ENCODE measurements at places on chromosomes 2 and 18.

DNA sequence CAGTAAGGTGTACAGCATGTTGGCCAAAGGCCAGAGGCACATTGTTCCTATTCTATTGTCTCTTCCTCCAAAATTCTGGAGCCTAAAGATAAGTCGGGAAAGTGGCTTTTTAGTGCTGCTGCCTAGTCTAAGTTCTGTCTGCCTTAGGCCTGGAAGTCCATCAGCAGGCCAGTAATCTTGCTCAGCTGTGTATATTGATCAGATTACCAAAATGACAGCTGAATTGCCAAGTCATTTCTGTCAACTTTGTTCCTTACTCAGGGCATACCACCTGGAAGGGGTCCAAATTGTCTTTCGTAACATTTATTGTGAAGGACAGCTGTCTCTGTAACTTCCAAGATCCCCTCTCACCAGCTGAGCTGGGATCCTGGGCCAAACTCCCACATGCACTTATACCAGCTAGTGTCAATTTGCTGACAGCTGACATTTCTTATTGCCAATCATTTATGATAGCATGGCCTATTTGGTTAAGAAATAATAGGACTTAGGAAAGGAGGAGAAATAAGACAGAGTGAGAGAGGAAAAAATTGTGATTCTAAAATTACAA lies 116.8 kb upstream of the FSHR start:
- no peak for DNase-seq

DNA sequence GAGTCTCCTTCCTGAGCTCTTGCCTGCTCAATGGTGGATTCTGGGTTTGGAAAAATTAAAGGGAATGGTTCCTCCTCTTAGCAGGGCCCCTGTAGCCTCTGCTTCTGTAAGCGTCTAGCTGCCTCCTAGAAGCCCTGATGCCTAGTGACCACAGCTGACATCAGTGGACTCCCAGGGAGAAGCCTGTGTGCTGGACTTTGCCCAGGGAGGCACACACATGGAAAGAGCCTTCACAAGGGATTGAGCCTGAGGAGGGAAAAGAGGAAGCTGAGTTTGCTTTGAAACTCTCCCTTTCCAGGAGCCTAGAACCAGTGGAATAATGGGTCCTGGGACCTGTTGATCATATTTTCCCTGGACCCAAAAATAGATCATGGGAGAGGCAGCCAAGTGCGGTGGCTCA lies 1.4 kb upstream of the CFAP65 start:
- DNase-seq: no peak

- no peak for DNase-seq
Observed at GRCh38 chr2:241494311-241494908, 14.0 kb downstream of the STK25 start.

- DNase-seq: no peak
Observed at GRCh38 chr2:197208024-197208423, 102.6 kb downstream of the ANKRD44 start.

- no peak for DNase-seq
Observed at GRCh38 chr2:168593713-168594112, 137.6 kb downstream of the CERS6 start.

GRCh38 chr18:31983976-31984375 lies 34.6 kb upstream of the RNF125 start:
- no peak for DNase-seq

DNA sequence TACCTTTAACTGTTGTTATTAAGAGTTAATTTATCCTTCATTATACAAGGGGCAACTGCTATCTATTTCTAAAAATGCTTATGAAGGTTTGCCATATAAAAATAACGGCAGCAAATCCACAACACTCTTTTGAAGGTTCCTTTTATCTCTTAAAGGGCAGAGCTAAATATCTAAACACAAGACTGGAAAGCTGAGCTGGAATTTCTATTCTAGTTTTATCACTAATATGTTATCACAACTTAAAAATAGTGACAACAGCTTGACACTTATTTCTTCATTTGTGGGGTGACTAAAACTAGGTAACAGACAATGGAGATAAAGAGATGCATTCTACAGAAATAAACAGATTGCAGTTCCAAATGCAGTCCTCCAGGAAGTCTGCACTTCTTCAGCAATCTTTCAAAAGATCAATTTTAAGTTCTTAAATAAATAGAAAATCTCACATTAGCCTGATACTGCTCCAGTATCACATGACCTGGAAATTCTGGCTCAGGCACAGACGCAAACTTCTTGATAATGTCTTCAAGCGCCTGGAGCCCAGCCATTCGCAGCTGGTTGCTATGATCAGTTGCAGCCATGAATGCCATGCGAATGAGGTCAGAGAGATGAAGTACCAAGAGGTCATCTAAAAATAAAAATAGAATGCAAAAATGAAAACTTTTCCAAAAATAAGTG lies 54.0 kb upstream of the STRN start:
- DNase-seq: no peak

- DNase-seq: no peak
Observed at GRCh38 chr2:206442474-206442832, 879 bp upstream of the ADAM23 start.

DNA sequence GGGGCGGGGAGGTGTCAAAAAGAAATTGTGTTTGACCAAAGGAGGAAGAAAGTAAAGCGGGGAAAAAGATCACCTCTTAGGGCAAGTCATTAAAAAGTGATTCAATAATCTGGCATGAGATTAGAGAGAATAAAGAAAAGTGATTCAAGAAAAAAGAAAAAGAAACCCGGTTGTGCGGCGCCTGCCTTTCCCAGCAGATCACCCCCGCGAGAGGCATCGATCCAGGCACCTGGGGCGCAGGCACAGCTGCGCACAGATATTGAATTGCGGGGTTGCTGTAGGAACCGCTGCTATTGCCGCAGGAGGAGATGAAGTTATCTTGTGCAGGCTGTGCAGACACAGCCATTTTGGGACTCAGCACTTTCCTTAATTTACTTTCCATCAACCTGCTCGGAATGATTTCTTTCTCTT lies 71.2 kb downstream of the PLB1 start:
- DNase-seq: no peak

- DNase-seq: no peak
Observed at GRCh38 chr2:41378420-41378819, 669.4 kb upstream of the PKDCC start.

- DNase-seq: no peak
Observed at GRCh38 chr2:85619617-85620016, 3.6 kb downstream of the USP39 start.

DNA sequence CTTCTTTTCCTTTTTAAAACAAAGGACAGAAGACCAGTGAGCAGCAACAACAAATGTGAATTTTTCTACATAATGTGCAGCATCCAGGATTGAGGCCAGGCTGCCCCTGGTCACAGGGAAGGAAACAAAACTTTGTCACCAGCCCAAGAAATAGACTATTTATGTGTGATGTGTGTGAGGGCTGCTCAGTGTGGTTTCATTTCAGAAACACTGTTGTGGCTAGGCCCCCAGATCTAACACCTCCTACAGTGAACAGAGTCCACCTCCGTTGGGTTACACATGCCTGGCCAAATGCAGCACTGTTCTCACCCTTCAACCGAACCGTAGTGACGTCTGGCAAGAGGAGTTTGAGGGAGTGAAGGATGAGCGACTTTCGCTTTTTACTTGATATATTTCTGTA lies 146.3 kb upstream of the RIOK3 start:
- DNase-seq: no peak

DNA sequence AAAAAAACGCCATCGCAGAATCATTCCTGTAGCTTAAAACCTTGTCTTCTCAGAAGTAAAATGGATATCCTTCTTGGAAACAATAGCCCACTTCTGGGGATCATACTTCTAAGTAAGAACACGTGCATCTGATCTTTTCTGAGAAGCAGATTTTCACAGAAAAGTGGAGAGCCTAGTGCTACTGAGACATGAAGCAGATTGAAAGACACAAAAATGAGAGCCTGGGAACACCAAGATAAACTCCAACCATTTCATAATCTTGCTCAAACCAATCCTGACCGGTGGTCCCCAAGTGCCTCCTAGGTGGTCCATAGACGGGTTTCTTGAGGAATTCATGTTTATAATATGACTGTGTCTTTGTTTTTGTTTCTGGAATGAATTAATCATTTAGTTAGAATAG lies 191.2 kb downstream of the IRS1 start:
- DNase-seq: no peak

DNA sequence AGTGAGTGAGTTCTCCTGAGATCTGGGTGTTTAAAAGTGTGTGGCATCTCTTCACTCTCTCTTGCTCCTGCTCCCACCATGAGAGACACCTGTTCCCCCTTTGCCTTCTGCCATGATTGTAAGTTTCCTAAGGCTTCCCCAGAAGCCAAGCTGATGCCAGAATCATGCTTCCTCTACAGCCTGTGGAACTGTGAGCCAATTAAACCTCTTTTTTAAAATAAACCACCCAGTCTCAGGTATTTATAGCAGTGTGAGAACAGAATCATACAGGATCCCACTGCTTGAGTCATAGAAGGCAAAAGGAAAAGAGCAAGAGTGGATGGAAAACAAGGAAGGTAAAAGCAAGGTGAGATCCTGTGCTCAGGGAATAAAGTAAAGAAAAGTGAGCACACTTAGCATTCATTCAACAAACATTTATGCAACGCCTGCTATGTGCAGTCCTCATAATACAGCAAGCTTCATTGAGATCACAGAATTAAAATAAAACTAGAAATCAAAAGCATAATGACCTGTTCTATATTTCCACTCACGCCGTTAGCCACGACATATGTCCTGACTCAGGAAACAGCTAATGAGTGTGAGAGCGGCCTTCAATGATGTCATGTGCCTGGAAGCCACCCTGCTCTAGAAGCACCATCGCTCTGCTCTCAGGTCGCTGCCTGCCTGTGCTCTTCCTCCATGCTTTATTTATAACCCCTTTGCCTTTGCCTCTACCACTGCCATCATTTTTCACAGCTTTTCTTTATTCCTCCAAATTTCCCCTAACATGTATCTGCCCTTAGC lies 11.3 kb upstream of the COPS8 start:
- DNase-seq: no peak

- DNase-seq: no peak
Observed at GRCh38 chr2:187165936-187166610, 282.0 kb downstream of the CALCRL start.

- no peak for DNase-seq
Observed at GRCh38 chr2:241598487-241598886, 38.5 kb downstream of the THAP4 start.

DNA sequence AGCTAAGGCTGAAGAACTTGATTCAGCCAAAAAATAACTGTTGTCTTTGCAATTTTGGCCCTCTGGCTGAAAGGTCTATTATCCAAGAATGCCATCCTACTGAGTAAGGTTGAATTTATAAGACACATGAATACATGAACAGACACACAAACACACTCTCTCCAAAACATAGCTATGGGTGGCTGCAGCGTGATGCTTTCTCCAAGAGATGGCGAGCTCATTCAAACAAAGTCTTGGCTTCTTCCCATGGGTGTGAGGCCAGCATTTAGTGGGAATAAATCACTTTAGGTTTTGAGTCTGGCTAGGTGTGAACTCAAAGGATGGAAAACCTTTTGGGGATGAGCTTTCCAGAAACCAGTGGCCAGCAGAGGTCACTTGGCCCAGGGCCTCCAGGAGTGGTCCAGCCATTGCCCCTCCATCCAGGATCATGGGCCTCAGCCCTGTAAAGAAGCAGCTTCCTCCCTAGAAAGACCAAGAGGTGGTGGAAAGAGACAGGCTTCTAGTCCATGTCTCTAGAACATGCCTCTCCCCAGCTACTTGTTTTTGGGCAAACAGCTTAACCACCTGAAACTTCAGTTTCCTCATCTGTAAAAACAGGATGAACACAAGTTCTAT lies 11.0 kb upstream of the OSR1 start:
- no peak for DNase-seq

DNA sequence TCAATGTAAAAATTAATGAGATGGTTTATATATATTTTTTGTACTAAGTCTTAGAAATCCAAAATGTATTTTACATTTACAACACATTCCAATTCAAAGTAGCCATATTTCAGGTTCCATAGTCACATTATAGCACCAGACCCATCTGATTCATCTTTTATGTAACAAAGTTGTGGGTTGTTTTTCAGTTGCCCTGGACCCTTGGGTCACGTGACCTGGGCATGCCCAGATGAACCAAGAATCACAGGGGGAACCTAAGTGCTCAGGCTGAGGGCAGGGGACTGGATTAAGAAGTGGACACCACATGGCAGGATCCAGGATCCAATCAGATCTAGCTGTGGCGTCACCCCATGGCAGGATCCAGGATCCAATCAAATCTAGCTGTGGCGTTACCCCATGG lies 44.9 kb upstream of the NDUFV2 start:
- DNase-seq: no peak

DNA sequence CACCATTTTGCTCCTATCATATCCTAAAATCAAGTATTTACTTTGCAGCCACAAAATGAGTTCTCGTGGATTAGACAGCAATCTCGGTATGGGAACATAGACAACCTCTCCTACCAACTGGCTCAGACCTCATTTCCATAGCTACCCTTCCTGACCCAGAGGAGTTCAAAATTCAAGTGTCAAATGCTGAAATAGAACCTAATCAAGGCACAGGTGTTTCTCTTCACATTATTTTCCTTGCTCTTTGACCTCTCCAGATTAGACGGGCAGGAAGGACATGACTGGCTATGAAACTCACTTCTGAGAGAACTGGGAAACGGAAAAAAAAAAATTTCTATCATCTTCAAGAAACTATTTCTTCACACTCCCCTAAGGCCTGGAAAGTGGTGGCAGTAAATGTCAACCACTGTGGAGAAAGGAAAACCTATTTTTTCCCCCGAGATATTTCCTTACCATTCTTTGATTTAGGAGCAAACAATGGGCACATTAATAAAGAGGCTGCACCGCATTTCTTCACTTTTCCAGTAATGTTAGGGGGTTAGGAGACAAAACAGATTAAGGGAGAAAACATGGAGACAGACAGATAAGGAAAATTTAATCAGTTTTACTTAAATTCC lies 63.6 kb upstream of the DTNB start:
- no peak for DNase-seq

- DNase-seq: no peak
Observed at GRCh38 chr2:226137201-226137811, 662.3 kb downstream of the IRS1 start.

DNA sequence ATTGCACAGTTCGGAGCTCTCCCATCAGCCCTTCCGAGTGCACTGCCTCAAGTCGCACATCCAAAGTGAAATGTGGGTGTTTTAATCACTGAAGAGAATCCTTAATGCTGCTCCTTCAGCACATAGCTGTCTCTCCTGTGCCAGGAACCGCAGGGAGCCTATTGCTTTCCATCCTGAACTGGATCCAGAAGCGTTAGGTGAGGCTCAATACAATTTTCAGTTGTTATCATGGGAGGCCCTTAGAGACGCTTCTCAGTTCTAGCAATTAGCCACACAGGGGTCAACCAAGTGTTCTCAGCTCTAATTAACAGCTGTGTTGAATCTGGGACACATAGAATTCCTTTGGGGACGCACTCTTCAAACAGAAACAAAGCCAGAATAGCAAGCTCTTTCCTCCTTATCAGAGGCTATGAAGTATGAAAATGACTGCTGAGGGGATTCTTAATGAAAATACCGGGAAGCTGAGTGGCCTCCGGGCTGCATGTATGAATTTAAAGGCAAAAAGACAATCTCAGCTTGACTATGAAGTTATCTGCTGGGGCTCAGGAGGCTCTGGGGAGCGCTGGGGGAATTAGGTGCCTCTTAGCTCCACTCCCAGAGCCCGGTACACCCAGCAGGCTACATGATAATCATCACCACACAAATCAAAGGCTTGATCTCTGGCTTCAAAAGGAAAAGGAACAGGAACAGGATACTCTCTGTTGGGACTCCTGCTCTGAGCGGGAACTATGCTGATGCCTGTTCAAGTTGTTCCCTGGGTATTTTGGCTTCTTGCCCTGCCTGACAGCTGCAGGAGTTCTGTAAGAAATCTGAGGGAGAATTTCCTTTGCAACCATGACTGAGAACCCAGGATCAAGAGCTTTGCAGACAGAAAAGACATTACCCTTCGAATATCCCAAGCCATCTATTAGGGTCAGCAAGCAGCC lies 55.4 kb upstream of the NCOA1 start:
- DNase-seq: no peak

All from stimulated activated CD4-positive, alpha-beta T cell treated with anti-CD3 and anti-CD28 coated beads, Interleukin-4, amount 100 ng/mL, for 4 hours (primary cell).